ENCODE measurements at places on chromosomes 11 and 22.

DNA sequence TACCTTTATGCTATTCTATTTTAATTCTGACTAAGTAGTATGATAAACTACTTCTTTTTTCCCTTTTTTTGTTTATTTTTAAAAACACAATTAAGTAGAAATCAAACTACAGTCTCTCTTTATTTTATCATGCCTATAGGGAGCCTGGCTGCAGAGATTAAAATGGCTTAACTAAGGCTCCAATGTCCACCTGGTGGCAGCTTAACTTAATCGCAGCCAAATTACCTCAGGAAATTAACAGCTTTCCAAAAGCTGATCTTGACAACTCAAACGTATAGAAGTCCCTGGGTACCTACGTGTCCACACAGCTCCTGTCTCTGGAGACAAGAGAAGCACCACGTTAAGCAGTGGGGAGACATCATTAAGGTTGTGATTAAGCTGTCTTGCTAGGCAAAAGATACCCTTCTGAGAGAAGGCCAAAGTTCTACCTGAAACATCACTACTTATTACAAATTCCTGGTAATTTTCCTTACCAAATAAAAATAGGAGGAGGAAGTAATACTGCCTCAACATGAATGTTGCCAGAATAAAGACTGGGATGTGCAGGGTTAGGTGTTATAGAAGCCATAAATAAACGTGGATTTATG lies 63.2 kb upstream of the SNX19 start:
- DNase-seq, result no peak

DNA sequence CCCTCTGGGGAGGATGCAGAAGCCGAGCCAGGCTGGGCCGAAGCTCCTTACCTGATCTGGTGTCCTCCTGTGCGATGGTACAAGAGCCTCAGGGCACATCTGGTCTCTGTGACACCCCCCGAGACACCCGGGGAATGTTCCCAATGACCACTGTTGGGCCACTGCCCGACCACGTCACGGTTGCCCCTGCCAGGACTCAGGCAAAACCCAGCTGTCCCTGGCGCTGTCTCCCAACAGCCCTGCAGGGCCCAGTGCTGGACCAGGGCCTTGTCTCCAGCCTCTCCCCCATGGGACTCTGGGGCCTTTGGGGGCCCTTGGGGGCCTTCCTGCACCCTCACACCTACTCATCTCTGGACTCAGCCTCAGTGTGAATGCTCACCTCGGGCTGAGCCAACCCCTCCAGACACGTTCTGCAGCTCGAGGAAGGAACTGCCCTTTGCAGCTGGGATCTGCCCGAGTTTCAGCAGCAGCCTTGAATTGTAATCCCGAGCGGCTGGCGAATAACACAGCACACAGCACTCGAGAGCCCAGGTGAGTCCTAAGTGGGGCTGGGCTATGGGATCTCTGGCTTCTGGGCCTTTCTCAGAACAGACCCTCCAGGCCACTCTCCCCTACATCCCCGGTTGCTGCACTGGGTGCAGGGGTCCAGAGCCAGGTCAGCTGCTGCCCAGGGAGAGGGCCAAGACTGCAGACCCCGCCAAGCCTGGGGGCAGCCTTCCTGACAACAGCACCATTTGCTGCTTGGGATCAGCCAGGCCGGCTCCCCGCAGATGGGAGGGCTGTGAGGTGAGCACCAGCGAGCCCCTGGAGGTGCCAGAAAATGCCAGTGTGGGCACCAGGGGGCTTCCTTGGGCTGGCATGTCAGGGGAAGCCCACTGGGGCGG lies 39.8 kb downstream of the RTN4R start:
- no peak for DNase-seq

- DNase-seq, result no peak
These were observed 843.0 kb downstream of the METTL15 start for GRCh38 chr11:28951191-28951590.

- DNase-seq, result no peak
These were observed 8.7 kb upstream of the CHADL start for GRCh38 chr22:41249442-41249841.

DNA sequence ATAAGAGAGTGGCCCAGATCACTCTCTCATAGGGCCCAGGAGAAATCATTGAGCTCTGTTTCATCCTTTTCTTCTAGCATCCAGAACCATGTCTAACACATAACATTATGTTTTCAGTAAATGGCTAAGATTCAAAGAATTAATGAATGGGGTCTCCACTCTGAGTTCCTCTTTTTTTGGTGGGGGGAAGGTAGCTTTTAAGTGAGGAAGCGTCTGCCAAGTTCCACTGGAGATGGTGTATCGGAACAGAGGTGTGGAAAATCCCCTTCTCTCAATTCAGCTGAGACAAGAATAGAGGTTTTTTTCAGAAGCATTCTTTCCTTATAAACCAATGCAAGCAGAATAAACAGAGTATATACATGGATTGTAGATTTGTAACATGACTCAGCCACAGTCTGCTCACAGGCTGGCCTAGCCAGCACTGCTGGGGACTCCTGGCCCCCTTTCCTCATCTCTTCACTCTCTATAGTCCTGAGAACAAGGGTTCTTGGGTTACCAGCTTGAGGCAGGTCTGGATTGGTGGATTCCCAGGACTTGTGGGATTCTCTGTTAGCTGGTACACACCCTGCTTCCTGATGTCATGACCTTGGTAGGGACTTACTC lies 97.2 kb downstream of the TRAF6 start:
- no peak for DNase-seq

GRCh38 chr11:95521133-95521542 lies 268.4 kb downstream of the FAM76B start:
- no peak for DNase-seq

- DNase-seq, result no peak
These were observed 1054.7 kb upstream of the CNTN5 start for GRCh38 chr11:97965849-97966646.

GRCh38 chr11:9056467-9056866 lies 34.9 kb downstream of the SCUBE2 start:
- no peak for DNase-seq

GRCh38 chr22:27572278-27572666 lies 229.3 kb downstream of the MN1 start:
- no peak for DNase-seq

GRCh38 chr11:24837112-24837511 lies 340.3 kb downstream of the LUZP2 start:
- no peak for DNase-seq

DNA sequence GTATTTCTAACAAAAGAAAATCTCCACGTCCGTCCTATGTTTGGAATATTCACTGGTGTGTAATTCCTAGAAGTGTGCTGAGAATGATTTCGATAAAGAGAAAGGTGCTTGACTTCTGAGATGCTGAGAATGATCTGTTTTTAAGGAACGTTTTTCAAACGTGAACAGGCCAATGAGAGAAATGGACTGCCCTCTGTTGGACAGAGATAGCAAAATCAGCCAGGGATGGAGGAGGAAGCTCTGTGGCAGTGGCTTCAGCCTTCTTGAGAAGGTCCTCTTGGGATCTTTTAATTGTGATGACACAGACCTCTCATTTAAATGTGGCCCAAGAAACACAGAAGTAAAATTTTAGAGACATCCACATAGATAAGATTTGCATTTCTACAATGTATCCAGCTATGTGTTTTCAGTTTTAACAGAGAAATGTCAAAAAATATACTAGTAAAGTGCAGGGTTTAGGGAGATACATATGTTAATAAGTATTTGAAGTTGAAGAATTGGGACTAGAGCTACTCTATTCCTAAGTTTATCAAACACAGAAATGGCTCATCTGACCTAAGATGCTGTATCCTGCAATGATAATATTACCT lies 84.0 kb upstream of the RCN1 start:
- DNase-seq, result no peak

DNA sequence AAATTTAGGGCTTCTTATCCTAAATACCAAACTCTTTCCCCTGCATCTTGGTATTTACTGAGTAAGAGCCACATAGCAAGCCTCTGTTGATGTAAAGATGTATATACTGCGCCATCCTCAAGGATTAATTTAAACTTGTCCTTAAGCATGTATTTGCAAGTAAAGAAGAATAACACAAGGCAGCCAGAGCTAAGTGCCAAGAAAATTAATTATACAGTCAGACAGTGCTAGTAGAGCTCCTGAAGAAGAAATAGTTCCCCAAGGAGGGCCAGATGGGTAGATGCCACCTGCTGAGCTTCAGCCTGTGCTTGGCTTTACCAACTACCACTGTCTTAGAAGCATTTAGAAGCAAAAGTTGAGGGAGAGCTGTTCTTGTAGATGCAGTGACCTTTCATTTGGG lies 470.0 kb downstream of the BUD13 start:
- no peak for DNase-seq

GRCh38 chr22:21633481-21633880 lies 921 bp downstream of the CCDC116 start:
- no peak for DNase-seq

DNA sequence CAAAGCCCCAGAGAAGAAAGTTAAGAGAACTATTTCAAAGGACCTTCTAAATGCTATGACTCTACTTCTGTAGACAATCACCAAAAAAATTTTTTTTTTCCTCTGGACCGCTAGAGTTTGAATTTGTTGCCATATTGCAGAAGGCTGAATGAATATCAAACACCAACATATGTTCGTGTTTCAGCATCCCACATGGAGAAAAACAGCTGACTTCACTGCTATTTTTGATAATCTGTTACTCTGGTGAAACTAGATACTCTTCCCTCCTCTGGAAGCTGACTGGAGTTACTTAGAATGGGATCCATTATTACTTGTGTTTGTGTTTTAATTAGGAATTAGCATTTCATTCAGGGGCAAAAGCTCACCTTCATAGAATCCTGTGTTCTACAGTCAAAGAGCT lies 447.0 kb downstream of the AASDHPPT start:
- DNase-seq, result no peak

DNA sequence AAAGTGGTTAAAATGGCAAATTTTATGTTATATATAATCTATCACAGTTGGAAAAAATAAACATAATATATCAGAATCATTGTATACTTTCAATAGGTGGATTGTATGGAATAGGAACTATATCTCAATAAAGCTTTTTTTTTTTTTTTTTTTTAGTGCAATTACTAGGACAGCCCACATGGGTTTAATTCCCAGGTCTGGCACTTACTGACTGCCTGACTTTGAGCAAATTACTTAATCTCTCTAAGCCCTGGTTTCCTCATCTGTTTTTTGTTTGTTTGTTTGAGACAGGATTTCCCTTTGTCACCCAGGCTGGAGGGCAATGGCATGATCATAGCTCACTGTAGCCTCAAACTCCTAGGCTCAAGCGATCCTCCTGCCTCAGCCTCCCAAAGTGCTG lies 26.1 kb upstream of the BAIAP2L2 start:
- DNase-seq, result no peak

DNA sequence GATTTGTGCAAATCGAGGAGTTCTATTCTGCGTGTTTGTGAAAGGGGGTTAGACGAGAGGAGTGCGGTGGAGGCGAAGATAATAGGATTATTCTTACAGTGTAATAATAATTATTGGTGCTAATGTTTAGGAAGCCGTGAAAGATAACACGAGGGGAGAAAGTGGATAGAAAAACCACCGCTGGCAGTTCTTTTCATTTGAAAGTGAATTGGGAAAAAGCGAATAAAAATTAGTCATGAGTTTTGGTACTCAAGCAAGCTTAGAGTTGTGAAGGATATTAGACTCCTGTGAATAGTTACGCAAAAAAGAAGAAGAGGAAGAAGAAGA lies 575 bp downstream of the SLC6A5 start:
- DNase-seq, result no peak

Data from transverse colon (tissue), 4 donors.